ENCODE measurements at places on chromosomes 7 and 10. TPM values are rescaled to one million over a fixed set of nuclear protein-coding genes. Genes with fewer than 3 reads are reported as not detected.

Gene CPA5
- total RNA-seq = not detected

Gene WNT8B
- total RNA-seq = 0.67 TPM

Gene ARID5B
- total RNA-seq = 1.1 TPM

Gene BHLHA15
- total RNA-seq = 2.7 TPM

Gene ASAH2
- total RNA-seq = 3.1 TPM

Gene CACNA2D1
- total RNA-seq = 27.3 TPM

Gene CCL24
- not detected for total RNA-seq

DNA sequence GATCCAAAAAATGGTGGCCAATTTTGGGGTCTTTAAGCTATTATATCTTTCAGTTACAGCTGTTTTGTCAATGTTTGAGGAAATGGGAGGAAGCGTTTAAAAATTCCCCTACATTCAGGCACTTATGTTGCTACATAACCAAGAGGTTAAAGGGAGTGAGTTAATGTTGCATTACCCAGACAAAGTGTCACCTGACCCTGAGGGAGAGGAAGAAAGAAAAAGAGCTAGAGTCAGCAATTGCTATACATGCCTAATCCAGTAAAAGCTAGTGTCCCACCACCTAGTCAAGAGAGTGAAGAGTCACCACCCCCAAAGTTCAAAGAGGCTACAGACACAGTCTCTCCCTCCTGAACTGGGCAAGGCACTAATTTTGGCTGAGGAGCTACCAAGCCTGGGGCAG is 69.5 kb upstream of the ZNF92 start:
- DNase-seq = no peak

- DNase-seq = no peak
Observed at GRCh38 chr7:49322476-49322875, 398.1 kb downstream of the CDC14C start.

- no peak for DNase-seq
Observed at GRCh38 chr10:49620286-49620810, 6.5 kb downstream of the CHAT start.

DNA sequence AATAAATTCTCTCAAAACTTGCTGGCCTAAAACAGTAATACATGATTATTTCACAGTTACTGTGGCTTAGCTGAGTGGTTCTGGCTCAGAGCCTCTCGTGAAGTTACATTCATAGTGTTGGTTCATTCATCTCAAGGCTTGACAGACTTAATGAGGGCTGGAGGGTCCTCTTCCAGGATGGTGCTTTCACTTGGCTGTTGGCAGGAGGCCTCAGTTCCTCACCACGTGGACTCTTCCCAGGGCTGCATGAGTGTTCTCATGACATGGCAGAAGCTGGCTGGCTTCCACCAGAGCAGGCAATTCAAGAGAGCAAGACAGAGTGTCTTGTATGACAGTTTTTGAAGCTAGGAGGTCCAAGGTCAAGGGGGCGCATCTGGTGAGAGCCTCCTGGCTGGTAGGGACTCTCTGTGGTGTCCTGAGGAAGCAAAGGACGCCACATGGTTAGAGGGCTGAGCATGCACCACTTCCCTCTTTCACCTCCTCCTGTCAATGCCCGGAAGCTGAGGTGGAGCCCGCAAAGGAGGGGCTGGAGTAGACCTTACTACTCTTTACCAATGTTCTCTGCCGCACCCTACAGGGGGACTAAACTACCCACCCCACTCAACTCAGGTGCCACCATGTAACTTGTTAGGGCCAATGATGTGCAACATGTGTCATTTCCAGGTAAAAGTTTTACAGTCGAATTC is 58.2 kb upstream of the YAE1 start:
- no peak for DNase-seq

- no peak for DNase-seq
Observed at GRCh38 chr7:121286742-121287734, 41.8 kb upstream of the WNT16 start.

GRCh38 chr10:49240946-49241345 is 52.8 kb upstream of the TMEM273 start:
- DNase-seq = no peak

DNA sequence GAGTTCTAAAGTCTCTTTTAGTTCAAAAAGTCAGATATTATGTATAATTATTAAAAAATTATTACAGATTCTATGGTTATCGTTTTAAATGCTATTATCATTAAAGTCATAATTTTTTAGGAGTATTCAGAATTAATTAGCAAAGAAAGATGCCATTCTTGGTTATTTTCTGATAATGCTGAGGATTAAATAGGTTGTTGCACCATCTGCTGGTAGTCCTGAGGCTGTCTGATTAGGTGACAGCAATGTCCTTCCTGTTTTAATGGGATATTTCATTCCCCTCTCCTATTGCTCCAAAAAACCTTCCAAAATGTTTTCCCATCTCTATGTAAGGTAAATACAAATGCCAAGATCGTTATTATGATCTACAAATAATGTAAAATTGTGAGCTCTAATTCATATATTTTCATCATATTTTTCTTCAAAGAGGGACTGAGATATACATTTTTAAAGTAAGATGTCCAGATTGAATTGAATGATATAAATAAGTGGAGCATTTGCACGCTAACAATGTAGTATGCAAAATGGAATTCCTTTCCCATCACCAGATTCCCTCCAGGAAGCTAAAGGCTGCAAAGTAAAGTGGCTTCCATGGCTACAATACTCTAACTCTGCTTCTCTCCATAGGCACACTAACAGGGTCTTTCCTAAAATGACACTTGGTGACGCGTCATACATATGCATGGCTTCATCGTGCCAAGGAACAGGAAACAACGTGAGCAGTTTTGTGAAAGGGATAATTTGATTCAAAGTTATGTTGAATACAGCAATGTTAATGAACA is 58.8 kb upstream of the AKR1E2 start:
- no peak for DNase-seq

- DNase-seq = no peak
Observed at GRCh38 chr7:92881091-92881485, 44.7 kb upstream of the CDK6 start.

DNA sequence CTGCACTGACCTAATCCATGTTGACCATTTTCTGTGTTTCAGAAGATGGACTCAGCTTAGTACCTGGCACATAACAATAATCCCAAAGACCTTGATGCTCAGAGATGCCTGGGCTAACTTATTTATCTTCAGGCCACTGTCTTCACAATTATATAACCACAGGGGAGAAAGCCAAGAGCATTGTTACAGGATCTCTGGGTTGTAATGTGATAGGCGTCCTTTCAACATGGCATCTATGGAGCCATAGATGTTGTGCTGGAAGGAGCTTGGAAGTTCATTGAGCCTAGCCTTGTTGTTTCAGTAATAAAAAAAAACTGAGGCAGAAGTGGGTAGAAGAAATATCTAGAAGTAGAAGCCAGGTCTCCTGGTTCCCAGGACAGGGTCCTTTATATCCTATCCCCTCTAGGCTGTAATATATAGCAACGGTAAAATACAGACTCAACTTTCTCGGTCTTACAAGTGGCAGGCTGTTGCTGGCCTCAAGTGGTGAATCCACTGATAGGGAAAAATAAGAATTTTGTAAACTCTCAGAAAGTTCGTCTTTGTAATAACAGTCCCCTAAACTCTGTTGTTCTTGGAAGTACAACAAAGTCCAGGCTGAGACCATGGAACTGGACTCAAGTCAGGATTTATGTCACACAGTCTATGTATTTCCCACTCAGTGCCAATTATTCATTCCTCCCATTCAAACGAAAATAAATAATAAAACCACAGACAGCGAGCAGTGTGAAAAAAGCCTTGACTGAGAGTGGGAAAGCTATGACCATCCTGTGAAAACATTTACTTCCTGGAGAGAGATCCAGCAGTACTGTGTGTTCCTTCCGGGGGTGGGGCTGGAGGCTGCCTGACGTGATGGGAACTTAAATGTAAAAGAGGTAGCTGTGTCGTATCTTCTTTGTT is 277.6 kb downstream of the REEP3 start:
- DNase-seq = no peak

DNA sequence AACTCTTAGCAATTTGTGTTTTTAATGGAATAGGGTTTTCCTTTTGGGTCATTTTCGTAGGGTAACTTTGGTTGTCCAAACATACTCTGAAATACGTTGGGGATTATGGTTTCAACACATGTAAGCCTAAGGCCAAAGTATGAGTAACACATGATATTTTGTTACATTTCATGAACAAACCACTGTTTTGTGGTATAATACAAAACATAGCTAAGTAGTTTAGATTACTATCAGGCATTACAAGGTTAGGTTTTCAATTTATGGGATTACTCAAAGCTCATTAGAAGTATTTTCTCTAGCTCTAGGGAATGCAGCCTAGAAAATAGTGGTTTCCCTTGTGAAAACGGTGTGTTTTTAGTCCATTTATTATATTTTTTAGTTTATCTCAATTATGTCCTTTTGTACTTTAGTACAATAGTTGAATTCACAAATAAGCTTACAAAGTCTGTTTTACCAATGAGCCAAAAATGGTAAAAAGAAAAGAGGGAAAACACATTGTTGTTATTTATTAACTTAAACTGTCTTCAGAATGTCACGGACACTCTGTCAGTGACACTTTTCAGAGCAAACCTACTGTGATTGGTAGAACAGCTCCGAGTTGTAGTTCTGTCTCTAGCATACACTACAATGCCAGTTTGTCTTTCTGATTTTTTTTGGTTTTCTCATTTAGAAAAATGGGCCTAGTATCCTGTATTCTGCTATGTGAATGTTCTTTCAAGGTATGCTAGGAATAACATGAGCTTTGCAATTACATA is 473.7 kb downstream of the SUGCT start:
- no peak for DNase-seq

DNA sequence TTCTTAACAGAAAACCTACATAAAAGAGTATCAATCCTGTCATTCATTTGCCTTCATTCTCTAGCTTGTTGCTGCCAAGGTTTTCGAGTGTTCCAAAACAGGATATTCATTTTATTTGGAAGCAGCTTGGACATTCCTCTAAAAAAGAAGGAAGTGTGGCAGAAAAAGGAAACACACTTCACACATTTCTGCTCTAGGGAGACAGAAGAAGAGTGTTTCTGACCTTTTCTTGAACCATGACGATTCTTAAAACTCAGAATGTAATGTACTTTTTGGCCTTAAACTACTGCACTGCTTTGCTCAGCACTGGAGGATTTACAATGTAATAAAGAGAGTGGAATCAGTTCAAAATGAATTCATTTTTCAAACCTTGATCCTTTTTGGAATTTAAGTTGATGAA is 81.3 kb downstream of the SEMA3A start:
- DNase-seq = no peak

- DNase-seq = no peak
Observed at GRCh38 chr7:80941208-80941758, 22.4 kb upstream of the SEMA3C start.

DNA sequence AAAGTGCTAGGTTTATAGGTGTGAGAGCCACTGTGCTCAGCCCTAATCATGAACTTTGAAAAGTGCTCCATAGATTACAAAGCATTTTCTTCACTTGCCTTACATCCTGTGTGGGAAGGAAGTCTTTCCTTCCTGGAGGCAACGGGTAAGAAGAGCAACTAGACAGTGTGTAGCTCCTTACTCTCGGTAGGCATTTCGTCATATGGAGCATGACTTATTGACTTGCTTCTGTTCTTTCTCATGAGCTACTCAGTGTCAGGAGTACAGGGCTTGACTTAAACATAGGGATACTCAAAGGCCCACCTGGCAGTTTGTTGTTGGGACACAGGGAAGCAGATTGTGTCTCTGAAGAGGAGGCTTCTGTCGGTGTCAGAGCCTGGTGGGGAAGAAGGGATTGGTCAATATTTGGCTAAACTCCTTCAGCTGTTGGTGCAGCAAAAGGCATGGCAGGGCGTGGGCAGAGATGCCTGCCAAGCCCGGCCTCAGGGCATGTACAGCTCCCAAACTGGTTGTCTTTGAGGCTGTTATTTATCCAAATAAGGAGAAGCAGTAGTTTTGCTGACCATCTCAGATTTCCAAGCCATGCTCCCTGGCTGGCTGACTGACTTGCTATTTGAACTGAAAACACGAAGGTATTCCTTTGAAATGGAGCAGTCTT is 248.9 kb downstream of the KIAA1217 start:
- DNase-seq = no peak

- no peak for DNase-seq
Observed at GRCh38 chr7:46576950-46577349, 655.9 kb upstream of the IGFBP3 start.

DNA sequence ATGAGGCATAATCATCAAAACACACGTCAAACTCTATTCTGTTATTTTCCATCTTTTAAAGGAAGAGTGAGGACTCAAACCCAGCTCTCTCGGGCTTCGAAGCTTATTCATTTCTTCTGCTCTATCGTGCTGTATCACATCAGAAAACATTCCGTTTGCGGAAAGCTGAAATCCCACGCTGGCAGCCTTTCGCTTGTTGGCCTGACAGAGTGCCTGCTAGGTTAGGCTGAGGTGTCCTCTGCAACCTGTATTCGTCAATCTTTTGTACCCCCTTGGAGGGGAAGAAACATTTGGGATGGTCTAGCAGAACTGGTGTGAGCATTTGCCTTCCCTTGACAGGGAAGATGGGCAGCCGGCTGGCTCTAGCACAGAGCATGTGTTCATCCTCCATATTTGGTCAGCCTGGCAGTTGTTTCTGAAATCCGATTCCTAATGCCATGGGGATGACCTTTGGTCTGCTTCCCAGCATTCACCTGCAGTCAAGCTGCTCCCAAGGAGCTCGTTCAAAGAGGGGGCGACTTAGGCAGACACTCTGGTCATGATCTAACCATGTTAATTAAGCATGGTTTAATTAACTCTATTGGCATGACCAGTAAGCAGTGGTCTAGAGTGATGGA is 55.2 kb downstream of the TACC2 start:
- DNase-seq = no peak

- DNase-seq = no peak
Observed at GRCh38 chr7:111374027-111374426, 188.3 kb downstream of the IMMP2L start.
